AG10803 (cell line): ENCODE measurements at places on chromosomes 11 and 22.

DNA sequence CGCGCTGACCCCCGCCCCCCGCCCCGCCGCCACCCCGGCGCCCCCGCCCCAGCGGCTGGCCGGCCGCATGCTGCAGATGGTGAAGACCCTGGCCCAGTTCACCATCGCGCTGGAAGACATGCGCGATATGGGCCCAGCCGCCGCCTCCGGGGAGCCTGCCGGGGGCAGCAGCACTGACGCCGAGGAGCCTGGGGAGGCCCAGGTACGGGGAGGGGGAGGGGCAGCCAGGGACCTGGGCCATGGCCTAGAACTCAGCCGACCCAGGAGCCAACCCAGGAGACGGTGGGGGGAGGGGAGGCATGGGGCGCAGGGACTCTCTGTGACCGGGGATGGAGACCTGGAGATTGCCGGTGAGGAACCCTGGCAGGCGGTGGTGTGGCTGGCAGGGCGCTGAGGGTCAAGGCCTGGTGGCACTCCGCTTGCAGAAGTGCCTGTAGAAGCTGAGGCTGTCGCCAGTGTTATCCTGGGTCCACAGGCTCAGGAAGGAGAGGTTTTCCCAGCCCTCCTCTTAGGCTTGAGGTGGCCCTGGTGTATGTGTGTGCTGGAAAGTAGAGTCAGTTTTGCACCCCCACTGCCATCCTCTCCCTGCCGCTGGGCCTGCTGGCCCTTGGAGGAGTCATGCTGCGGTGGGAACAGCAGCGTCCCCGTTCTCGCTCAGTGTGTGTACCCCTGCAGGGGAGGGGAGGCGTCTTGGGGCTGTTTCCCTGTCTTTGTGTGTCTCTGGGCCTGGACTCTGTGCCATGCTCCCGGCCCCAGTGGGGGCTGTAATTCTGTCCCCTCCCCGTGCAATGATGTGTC, 32.9 kb upstream of the RELT start:
- DNase-seq = no peak

DNA sequence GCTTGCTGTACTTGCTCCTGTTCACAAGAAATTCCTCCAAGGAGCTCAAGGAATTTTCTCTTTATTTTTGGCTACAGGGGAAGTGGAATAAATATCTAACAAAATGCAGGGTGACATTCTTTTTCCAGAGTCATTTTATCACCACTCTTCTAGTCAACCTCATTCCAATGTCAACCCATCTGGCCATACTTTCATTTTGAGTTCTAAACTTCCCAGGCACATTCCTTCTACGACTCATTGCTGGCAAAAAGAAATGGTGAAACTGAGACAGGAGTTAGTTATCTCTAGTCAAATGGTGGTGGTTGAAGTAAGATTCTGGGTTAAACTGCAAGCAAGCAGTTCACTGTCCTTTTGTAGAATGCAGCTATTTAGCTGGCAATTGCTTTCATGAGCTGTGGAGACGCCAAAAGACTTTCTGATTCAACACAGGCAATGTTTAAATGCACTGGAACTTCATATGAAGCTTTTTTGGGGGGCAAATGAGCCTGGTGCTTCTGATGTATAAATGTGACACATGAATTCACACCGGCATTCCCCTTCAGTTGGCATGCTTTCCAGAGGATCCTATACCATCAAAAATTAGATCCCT, 304.6 kb downstream of the CADM1 start:
- peak; percentile 71 for DNase-seq

DNA sequence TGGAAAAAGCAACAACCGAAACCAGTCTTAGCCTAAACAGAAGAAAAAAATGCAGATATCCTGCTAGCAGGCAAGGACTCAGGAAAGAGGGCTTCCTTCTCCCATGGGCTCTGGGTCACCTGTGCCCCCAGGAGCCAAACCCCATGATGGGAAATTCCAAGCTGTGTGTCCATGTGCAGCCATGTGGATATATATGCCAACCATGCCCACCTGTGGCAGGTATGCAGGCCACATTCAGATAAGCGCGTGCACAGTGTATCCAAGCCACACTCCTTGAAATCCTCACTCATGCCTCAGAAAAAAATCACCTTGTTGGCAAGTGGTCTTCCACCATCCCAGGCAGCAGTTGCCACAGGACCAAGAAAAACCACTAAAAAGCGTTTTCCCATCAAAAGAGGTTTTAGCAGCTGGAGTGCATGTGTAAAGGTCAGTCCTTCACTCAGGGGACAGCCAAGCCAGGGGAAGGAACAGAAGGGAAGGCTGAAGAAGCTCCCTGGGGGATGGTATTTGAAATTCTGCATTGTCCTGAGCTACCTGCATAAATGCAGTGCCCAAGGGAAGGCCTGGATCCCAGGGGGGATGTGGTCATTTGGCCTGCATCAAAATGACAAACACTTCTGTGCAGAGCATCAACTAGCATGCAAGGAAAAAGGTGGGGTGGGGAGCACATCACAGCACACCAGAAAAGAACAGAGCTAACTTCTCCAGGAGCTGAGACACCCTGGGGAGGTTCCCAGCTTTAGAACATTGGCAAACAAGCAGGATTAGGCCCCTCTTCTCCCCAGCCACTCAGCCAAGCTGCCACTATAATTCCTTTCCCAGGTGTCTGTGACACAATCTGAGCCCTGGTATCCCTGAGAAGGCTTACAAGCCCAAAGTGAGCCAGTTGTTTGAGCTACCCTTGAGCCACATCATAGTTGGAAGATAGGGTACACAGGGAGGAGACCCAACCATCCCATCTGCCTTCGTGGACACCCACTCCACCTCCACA, 76.2 kb downstream of the GALNT18 start:
- DNase-seq = no peak

GRCh38 chr11:62880231-62880802, 379 bp upstream of the SLC3A2 start:
- DNase-seq = peak; percentile 89

DNA sequence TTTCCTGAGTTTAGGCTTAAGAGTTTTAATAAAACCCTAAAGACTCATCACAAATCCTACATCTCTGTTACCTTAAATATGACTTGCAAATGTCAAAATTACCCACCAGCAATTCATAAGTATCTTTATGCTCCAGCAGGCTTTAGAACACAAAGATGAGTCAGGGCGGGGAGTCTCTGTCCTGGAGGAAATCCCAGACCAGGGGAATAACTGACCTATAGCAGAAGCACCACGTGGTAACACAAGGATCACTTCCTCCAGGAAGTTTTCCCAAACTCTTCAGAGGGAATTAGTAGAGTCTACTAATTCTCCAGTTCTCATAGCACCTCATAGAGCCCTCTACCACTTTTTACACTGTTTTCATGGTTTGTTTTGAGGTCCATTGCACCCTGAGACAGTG, 217.0 kb downstream of the NAV2 start:
- DNase-seq = peak; percentile 25

DNA sequence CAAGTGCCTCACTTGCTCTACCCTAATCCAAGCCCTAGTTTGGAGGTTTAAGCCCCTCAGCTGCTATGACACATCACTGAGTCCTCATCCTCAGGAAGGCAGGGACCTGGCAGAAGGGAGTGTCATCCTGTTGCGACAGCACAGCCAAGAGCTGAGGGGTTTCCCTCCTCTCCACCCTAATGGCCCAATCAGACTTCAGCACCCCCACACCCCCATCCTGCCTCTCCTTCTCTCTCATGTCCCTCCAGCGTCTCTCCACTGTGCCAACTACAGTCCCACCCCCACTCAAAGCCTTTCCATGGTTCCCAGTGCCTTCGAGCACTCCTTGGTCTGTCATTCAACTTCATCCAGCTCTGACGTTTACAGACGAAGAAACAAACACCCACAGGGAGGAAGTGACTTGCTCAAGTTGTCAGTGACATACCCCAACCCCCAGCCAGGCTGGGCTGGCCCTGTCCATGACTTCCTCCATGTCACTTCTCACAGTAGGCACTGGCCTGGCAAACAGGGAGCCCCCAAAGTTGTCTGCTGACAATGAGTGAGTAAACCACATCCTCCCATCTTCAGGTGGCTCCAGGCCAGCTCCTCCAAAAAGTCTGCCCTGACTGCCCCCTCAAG, 15.6 kb downstream of the ARAP1 start:
- DNase-seq = peak; percentile 50

- DNase-seq = peak; percentile 56
Observed at GRCh38 chr11:85826116-85826855, 15.3 kb upstream of the SYTL2 start.

DNA sequence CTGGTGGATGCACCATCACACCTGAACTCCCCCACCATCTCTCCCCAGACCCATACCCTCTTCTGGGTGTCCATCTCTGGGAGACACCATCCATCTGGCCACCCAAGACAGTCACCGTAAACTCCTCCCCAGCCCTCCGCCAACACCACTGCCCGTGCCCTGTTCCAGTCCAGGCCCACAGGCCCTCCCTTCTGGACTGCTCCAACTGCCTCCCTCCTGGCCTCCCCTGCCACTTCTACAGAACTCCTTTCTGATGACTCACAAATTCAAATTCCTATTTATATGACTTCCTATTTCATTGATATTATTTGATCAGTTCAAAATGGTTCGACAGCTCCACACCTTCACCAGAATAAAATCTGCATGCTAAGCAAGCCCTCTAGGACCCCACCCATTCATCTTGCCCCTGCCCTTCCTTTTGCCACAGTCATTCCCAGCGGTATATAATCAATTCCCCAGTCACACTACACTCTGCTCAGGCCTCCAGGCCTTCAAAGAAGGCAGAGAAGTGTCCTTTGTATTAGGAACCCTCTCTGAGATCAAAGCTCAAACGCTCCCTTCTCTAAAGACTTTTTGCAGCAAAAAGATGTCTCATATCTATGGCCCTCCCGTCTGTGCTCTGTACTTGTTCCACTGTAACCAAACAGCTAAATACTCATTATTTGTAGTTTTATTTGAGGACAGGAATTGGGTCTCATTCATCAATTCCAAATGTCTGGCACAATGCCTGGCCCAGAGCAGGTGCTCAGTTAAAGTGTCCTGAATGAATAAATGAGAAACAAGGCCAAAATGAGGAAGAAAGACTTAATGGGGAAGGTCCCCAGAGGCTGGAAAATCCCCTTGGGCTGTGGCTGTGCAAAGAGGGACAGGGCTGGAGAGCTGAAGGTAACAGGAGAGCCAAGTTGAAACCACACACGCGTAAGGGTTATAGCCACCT, 29.0 kb downstream of the MYH9 start:
- DNase-seq = peak; percentile 50

- DNase-seq = peak; percentile 17
Observed at GRCh38 chr22:43110444-43110926, at the start of gene BIK. Gene BIK, plus strand, starts transcription at chr22:43110750. Its CDS starts 13,273 bp downstream, at chr22:43124023.

GRCh38 chr11:7574491-7575130, 60.8 kb downstream of the PPFIBP2 start:
- no peak for DNase-seq

GRCh38 chr11:47415949-47416472, 7.6 kb downstream of the SLC39A13 start:
- DNase-seq = peak; percentile 95

DNA sequence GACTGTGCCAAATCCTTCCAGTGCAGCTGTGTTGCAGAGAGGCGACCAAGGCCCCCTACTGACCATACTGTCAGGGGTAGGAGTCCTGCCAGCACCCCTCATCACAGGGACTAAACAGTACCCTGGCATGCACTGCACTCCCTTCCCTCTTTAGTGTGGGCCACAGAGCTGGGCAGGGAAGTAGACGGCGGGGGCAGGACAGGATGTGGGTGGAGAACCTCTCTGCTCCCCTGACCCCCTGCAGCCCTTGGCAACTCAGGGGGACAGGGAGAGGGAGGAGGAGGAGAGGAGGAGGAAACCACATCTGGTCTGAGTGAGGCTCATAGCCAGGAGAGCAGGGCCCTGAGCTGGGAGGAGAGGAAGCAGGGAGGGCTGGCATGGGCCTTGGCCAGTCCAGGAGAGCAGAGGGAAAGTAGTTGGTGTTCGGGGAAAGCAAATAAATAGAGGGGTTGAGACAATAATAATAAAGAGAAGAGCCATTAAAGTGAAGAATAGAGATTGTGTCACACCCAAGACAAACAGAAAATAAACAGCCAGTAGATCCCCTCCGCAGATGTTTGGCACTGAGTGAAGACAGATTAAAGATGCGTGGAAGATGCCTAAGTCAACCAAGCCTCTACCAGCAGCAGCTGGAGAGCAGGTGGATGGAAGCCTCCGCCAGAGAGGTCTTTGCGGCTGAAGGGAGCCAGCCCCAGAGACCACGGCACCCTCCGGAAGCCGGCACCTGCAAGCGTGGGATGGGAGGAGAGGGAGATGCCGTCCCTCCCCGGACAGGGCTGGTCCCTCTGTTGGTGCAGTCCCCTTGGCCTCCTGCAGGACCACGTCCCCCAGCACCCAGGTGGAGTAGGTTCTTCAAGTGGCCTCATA, 61.5 kb downstream of the RPUSD4 start:
- DNase-seq = no peak

DNA sequence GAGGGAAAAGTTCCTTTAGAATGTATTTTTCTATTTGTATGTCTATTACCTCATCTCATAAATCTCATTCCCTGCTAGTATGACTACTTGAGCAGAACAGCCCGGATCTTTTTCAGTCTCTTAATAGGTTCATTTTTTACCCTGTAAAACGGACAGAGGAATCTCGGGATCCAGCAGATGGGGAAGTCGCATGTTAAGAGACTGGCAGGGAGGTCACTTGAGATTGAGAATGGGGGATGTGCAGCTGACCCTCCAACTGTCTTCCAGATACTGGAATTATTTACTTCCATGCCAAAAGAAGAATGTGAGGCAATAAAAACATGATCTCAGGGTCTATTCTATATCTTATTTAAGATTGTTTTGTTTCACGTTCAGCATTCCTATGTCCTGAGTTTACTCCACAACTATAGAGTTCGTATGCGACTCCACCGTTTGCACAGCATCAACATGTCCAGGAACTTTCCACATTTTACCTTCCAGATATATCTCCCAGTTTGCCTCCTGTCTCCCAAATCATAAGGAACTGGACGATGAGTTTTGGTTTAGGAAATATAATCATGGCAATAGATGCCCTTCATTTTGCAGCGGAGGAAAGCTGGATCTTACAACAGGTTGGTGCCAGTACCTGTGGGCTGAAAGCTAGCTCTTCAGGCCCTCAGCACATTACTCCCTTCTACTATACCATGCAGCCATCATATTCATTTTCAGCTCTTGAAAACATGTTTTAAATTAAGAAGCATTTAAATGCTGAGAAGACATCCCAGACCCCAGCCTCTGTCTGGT, 181.5 kb downstream of the MAML2 start:
- peak; percentile 48 for DNase-seq

DNA sequence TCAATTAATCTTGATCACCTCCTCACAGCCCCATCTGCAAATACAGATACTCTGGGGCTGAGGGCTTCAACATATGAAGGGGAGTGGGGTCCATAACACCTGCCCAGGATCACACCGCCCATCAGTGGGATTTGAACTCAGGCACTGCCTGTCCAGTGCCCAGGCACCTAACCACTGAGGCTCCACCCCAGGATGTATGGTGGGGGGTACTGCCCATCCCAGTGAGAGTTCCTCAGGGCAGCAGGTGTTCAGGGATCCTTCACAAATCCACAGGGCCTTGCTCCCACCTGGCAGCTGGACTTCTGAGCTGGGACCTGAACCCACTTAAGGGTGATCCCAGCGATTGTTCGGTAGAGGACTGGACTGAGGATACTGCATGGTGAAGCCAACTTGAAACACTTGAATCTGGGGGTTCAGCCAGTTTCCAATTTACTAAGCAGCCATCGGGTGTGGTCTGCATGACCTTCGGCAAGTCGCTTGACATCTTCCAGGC, 33.3 kb downstream of the PRDM11 start:
- no peak for DNase-seq

- no peak for DNase-seq
Observed at GRCh38 chr11:120054016-120054752, 83.7 kb downstream of the TRIM29 start.

GRCh38 chr11:98027652-98028051, 993.1 kb upstream of the CNTN5 start:
- DNase-seq = no peak

- no peak for DNase-seq
Observed at GRCh38 chr11:63931045-63931444, 7.8 kb upstream of the NAA40 start.

GRCh38 chr11:3021125-3021524, 29.0 kb upstream of the NAP1L4 start:
- DNase-seq = no peak
